Natural killer cell treated with Interleukin-12 subunit alpha and Interleukin-12 subunit beta and Interleukin-15 and Interleukin-18, amount 100 ng/mL, for 72 hours (primary cell): ENCODE measurements at places on chromosomes 13 and 19. TPM values are rescaled to one million over a fixed set of nuclear protein-coding genes. Genes with fewer than 3 reads are reported as not detected.
A peak's percentile ranks its signal among the peaks of the same experiment; 100 is the strongest.

Gene PRR20C
- not detected for total RNA-seq

Gene CCL25
- not detected for total RNA-seq

Gene MEDAG
- total RNA-seq = not detected

Gene ATP1A3
- total RNA-seq = 4.2 TPM

Gene FFAR2
- not detected for total RNA-seq

Gene MEIOSIN
- total RNA-seq = not detected

DNA sequence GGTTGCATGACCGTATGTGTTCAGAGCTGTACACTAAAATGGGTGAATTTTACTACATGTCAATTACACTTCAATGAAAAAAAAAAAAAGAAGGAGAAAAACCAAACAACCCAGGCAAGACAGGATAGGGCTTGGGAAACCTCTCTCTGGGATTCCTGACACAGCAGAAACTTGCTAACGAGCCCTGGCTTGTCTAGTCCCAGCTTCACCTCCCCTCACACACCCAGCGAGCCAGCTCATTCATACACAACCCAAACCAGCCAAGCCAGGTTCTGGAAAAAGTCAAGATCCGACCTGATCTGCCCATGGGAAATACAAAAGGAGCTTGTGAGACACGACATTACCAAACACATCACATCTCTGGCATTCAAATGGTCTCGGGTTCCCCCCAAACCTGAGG lies 3.7 kb upstream of the TECR start:
- DNase-seq = no peak
- H3K4me1 ChIP-seq = peaks cover 25% of the 10 kb centered on the region
- no peaks in the 10 kb centered on the region for H3K36me3 ChIP-seq
- no peaks in the 10 kb centered on the region for H3K27me3 ChIP-seq

GRCh38 chr19:16095071-16095571 lies 16.6 kb upstream of the RAB8A start:
- H3K4me1 ChIP-seq = peaks cover 28% of the 10 kb centered on the region
- peaks cover 45% of the 10 kb centered on the region for H3K36me3 ChIP-seq
- no peak for DNase-seq
- peak overlapping the region; percentile 67 for H3K27ac ChIP-seq
- peak overlapping the region; percentile 43 for H3K4me3 ChIP-seq
- no peaks in the 10 kb centered on the region for H3K27me3 ChIP-seq

DNA sequence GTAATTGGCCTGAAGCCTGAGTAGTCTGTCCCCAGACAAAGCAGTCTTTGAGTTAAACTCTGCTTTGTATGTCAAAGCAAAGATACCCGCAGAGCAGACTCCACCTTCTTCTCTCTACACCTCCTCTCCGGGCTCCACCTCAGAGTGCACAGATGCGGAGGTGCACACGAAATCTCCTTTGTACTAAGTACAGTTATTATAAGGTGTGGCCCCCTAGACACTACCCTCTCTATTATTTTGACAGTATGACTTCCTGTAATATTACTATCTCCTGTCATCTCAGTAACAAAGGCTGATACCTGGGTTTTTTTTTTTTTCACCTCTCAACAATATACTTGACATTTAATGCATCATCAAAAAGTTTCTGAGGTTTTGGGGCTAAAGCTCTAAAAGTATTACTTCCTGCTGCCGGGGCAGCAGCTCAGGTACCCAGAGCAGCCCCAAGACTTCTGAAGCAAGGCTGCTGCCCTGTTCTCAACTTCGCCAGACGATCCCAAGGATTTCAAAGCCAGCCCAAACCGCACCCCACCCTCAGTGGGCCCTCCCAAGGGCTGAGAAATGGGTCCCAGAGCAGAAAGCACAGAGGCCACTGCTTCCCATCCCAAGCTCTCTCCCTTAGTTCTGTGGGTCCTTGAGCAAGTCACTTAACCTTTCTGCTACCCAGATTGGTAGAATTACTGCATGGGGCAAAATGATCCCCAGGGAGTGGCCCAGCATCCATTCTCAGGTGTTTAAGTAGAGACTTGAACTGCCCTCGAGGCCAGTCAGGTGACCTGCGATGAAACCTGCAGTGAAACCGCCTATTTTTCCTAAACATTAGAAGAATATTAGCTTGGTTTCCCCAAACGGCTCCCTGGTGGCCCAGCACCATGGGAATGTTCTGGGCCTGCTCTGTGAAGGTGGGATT lies 180.6 kb downstream of the FOXO1 start:
- no peaks in the 10 kb centered on the region for H3K36me3 ChIP-seq
- no peak overlapping the region for H3K4me3 ChIP-seq
- no peak overlapping the region for H3K27ac ChIP-seq
- H3K27me3 ChIP-seq = no peaks in the 10 kb centered on the region
- peaks cover 20% of the 10 kb centered on the region for H3K4me1 ChIP-seq

- H3K4me1 ChIP-seq = no peaks in the 10 kb centered on the region
- no peak for DNase-seq
- no peaks in the 10 kb centered on the region for H3K27me3 ChIP-seq
- no peak overlapping the region for H3K27ac ChIP-seq
- no peaks in the 10 kb centered on the region for H3K36me3 ChIP-seq
Measured at GRCh38 chr13:104632736-104633135, 1566.5 kb upstream of the SLC10A2 start.

DNA sequence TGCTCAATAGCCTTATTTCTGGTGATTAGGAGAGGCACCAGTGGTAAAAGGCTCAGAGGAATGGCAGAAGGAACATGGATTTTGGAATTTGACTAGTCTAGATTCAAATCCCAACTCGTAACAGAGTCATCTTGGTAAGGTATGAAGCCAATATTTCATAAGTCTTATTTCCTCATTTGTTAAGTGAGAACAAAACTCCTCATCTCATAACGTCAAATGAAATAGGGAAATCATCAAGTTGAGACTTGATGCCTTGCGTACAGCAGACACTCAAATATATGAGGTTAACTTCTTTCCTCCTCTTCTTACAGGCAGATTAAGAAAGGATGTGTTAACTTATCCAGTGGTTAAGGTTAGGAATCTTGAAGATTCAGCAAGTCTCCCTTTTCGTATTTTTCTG lies 189.2 kb downstream of the DLEU7 start:
- no peak overlapping the region for H3K27ac ChIP-seq
- H3K27me3 ChIP-seq = peaks cover 26% of the 10 kb centered on the region
- H3K4me1 ChIP-seq = no peaks in the 10 kb centered on the region

- peak overlapping the region; percentile 66 for H3K4me3 ChIP-seq
- H3K4me1 ChIP-seq = peaks cover 58% of the 10 kb centered on the region
- no peak for DNase-seq
- peaks cover 5% of the 10 kb centered on the region for H3K36me3 ChIP-seq
- peak overlapping the region; percentile 56 for H3K27ac ChIP-seq
Measured at GRCh38 chr19:40280608-40281221, 4.4 kb downstream of the AKT2 start.

DNA sequence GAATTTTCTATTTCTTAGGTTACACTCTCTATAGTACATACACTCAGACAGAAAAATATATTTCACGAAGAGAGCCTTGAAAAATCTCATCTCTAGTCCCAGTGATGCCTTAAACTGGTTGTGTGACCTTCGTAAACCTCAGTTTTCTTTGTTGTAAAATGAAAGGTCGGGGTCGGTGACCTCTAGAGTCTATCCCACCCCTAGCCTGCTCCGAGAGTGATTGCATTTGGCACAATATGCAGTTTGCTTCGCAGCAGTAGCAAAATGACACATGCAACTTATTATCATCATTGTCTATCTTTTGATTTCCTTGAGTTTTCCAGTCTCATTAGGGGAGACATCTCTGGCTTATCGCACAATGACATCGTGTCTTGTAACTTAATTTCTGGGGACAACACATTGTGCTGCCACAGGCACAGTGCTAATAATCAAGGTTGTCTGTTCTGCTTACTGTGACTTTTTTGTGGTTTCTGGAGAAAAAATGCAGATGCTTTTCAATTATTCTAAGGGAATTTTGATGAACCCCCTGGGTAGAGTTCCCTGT lies 115.0 kb downstream of the GGACT start:
- no peak overlapping the region for H3K27ac ChIP-seq
- no peak for DNase-seq
- H3K4me3 ChIP-seq = no peak overlapping the region
- H3K4me1 ChIP-seq = peaks cover 18% of the 10 kb centered on the region

DNA sequence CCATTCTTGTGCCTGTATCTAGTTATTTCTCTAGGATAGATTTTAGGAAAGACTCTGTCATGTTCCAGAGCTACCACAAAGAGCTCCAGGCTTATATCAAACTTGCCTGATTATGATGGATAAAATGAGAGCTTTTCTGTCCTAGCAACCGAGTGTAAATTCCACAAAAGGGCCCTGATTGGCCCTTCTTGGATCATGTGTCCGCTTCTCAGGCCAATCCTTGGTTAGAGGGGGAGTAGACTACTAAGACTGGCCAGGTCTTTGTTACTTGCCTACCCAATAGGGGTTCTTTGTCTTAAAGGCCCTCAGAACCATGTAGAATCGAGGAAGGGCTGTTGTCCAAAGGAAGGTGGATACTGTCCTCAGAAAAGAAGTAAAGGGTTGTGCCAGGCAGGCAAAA lies 2.4 kb downstream of the DHX34 start:
- H3K36me3 ChIP-seq = peaks cover 16% of the 10 kb centered on the region
- H3K4me1 ChIP-seq = peaks cover 27% of the 10 kb centered on the region
- no peak overlapping the region for H3K4me3 ChIP-seq
- no peak overlapping the region for H3K27ac ChIP-seq
- H3K27me3 ChIP-seq = no peaks in the 10 kb centered on the region
- no peak for DNase-seq

DNA sequence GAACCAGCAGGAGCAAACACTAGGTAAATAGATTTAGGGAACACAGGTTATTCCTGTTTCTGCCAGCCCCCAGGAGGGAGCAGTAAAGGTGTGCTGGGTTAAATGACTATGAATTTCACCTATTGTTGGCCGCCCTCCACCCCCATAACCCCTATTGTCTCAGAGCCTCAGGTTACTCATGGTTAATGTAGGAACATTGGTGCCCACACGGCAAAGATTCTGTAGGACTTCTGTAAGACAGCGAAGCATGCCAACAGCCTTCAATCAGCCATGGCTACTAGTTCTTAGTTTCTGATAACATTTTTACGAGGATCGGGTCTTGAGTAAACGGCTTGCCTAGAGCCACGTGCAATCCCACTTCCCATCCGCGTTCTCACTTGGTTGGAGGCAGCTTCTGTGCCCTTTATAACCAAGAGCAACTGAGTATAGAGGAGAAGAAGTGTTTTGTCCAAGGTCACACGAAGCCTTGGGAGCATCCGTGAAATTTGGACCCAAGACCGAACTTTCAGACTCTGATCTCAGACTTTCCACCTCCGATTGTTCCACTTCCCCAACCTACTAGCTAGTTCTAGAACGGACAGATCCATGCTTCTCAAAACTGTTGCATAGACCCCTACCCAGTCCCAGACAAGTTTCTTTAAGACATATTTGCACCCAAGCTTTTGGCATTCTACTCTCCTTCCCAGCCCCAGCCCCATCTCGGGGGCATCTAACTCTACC lies 5.1 kb upstream of the CACNG8 start:
- no peak for DNase-seq
- H3K36me3 ChIP-seq = no peaks in the 10 kb centered on the region
- no peak overlapping the region for H3K27ac ChIP-seq
- no peaks in the 10 kb centered on the region for H3K4me1 ChIP-seq

- no peak overlapping the region for H3K4me3 ChIP-seq
- no peaks in the 10 kb centered on the region for H3K27me3 ChIP-seq
- H3K4me1 ChIP-seq = peaks cover 40% of the 10 kb centered on the region
Measured at GRCh38 chr19:52200044-52200443, 10.2 kb downstream of the PPP2R1A start.
